ENCODE measurements at places on chromosomes 6 and 20.

- DNase-seq = no peak
Observed at GRCh38 chr6:149867876-149868640, 3.9 kb upstream of the LRP11 start.

DNA sequence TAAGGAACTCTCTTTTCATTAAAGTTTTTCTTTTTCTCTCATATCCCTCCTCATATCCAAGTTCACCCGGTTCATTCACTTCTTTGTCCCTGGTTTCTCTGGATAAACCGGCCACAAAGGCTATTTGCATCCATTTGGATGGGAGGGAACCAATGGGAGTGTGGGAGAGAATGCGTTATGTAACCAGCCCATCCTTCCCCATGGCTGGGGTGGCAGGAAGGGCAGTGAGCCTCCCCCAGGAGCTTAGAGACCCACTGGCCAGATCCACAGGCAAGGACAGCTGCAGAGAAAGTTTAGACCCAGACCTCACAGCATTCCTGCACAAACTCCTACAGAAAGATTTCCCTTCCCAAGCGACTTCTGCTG lies 10.7 kb downstream of the CASS4 start:
- no peak for DNase-seq

DNA sequence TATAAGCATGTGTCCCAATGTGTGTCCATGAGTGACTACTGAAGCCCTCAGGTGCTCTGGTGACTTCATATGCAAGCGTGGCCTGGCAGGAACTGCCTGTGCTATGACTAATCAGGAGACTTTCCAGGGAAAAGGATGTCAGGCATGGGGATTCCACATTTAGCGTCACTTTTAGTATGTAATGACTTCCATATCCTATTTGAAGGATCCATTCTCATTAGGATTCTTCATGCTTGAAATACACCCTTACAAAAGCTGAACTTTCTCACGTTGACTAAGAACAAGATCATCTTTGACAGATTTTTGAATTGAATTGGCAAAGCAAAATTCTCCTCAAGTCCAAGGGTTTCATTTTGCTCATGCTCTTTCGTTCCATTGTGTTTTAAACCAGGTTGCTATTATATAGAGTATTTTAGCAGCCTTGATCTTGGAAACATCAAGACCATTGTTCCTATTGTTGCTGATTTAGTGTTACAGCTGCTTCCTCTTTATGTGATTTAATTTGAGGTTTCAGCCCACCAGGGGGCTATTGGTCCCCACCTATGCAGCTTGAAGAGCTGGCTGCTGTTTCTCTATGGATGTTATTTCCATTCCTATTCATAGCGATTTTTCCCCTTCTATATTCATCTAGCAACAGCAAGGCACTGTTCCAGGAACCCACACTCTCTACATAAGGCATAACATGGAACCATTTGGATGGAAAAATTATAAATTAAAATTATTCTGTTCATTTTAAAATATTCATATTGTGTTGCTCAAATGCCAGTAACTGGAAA lies 418.6 kb downstream of the CDKAL1 start:
- no peak for DNase-seq

DNA sequence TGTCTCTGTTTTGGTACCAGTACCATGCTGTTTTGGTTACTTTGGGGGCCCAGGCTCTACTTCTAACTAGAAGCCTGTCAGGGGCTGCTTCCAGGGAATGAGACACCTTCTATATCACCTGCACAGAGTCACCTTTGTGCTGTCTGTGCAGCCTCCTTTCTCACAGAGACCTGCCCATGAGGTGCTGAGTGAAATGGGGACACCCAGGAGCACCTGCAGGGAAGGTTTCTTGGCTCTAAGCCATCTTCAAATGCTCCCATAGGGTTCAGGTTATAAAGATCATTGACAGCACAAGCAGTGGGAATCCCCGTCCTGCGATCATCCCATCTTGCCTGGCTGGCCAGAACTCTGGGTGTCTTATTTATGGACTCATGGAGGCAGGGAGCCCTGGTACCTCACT lies 19.1 kb downstream of the GABRR2 start:
- DNase-seq = no peak

GRCh38 chr6:75281653-75282052 lies 2.9 kb downstream of the TMEM30A start:
- no peak for DNase-seq

- DNase-seq = no peak
Observed at GRCh38 chr20:44024820-44025580, 110.3 kb downstream of the TOX2 start.

- no peak for DNase-seq
Observed at GRCh38 chr6:53829698-53830221, 35.0 kb downstream of the LRRC1 start.

DNA sequence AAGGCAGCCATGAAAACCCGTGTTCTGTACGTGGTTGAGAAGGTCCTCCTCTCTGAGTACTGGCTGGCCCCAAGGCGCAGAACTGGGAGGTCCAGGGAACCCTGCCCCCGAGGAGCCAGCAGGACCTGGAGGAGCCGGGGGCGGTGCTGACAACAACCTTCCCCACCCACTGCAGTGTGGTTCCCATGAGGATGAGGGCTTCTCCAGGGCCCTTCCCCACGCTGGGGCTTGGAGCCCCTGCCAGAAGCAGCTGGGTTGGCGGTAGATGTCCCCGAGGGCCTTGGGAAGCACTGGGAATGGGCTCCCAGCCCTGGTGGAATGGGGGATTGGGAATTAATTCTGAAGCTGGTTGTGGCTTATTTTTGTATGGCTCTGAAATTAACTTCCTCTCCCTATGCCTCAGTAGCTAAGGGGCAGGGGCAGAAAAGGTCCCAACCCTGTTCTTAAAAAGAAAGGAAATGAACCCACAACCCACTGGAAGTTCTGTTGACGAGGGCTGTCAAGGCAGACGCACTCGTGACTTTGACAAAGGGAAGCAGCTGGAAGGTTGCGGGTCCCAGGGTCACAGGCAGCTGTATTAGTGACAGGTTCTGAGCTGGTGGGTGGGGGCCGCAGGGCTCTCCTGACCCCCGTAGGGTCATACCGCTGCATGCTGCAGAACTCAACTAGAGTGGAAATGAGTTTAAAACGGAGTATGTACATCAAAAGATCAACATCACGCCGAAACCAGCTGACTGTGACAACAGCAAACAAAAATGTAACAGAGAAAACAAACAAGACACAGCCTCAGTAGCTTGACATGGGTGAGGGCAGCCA lies 13.9 kb upstream of the HELZ2 start:
- DNase-seq = no peak

DNA sequence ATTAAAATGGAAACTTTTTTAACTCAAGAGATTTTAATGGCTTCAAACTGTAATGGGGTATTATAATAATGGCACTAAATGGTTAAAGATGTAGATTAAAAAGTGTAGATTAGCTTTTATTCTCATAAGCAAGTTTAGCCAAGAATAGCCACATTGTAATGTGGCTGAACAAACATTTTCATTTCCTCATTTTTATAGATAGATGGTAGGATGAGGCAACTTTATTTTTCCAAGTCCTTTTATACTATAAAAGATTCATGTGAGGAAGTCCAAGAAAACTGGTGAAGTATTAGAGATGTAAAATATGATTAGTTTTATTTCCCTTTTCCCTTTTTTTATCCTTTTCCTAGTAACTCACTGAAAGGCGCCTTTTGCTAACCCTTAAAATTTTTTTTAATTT lies 88.8 kb downstream of the ATRN start:
- DNase-seq = no peak

GRCh38 chr20:19901226-19901625 lies 115.9 kb upstream of the NAA20 start:
- DNase-seq = no peak

- DNase-seq = no peak
Observed at GRCh38 chr6:17381424-17382147, 11.8 kb upstream of the CAP2 start.

DNA sequence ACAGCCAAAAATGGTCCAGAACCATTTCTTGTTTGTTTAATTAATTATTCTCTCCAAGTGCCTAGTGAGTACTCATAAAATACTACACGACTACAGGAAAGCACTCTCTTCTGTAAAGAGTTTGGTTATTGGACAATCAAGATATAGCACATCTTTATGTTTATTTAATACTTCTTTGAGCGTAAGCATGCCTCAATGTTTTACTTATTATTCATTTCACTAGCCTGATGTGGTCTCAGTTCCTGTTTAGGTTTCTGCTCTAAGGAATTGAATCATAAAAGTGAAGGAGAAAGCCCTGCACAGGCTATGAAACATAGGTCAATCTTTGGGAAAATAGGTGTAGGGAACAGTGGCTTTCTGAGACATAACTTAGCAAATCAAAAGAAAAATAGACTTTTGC lies 45.9 kb upstream of the AIG1 start:
- no peak for DNase-seq

GRCh38 chr6:39215640-39216158 lies 13.6 kb downstream of the KCNK5 start:
- DNase-seq = no peak

DNA sequence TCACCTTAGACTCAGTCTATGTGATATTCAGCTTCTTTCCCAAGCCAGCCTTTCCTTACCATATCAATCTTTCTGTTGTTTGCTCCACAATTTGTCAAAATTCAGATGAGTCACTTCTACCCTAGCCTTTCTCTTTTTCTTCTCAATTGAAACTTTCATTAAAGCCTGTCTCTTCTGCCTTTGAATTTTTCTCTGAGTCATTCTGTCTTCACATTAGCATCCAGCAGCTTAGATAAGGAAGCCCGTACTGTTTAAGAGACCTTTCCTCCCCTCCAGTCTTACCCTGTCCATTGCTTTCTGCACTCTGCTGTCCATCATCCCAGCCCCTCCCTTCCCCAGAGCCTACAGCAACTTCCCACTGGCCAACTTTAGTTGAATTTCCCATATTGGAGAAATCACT lies 34.9 kb upstream of the RALGAPA2 start:
- no peak for DNase-seq

GRCh38 chr20:23612396-23612795 lies 6.7 kb upstream of the CST9 start:
- no peak for DNase-seq

GRCh38 chr6:75882734-75883133 lies 133.7 kb downstream of the MYO6 start:
- no peak for DNase-seq

Measured in GM18507 (cell line).